Activated naive CD8-positive, alpha-beta T cell treated with anti-CD3 and anti-CD28 coated beads, Interleukin-2, amount 10 ng/mL, durations not matched to agents 7 days and 5 days (primary cell): ENCODE measurements at places on chromosomes 12 and 14.

- H3K27me3 ChIP-seq: no peaks in the 10 kb centered on the region
- DNase-seq: no peak
- H3K27ac ChIP-seq: no peak overlapping the region
- peaks cover 6% of the 10 kb centered on the region for H3K4me1 ChIP-seq
- peaks cover 2% of the 10 kb centered on the region for H3K36me3 ChIP-seq
These were observed 124.7 kb upstream of the PWP1 start for GRCh38 chr12:107560899-107561285.

GRCh38 chr12:64362721-64363305, 27.7 kb downstream of the C12orf56 start:
- H3K4me3 ChIP-seq: no peak overlapping the region
- H3K4me1 ChIP-seq: no peaks in the 10 kb centered on the region
- no peak overlapping the region for H3K27ac ChIP-seq

- peak; percentile 36 for DNase-seq
- H3K27me3 ChIP-seq: peaks cover 8% of the 10 kb centered on the region
- peak overlapping the region; percentile 38 for H3K4me3 ChIP-seq
These were observed 280.1 kb downstream of the VRK1 start for GRCh38 chr14:97077253-97077653.

DNA sequence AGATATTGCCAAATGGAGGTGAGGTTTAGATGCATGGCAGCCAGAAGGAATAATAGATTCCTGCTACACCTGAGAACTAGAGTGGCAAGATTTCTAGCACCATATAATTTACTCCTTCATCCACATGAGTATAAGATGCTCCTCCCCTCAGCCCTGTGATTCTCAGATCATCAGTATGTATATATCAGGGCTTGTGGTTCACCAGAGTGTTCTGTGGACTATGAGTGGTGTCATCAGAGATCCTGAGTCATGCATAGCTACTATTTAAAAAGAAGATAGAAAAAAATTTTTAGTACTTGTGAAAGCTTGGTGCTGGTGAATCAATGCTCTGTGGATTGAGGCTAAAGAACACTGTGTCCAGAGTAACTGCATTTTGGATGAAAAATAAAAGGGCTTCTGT, 285.9 kb downstream of the BMP4 start:
- no peak for DNase-seq
- H3K27me3 ChIP-seq: peaks cover 2% of the 10 kb centered on the region
- H3K36me3 ChIP-seq: no peaks in the 10 kb centered on the region

DNA sequence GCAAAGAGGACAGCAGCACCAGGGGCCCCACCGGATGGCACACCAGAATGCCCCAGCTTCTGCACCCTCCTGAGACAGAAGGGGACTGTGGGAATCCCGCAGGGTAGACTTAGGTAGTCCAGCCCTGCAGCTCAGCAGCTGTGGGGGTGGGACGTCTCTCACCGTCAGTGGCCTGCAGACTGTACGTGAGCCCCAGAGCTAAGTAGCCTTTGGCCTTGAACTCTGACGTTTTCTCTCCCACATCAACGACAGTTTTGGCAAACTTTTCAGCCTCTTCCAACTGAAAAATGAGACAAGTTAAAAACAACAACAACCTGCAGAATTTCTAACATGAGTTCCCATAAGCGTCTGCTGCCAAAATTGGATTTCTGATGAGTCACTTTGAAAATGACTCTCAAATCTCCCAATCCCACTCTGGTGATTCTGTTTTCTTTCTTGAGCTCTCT, 161.4 kb downstream of the TTC7B start:
- H3K4me3 ChIP-seq: no peak overlapping the region
- H3K27me3 ChIP-seq: no peaks in the 10 kb centered on the region
- H3K27ac ChIP-seq: no peak overlapping the region
- no peak for DNase-seq

DNA sequence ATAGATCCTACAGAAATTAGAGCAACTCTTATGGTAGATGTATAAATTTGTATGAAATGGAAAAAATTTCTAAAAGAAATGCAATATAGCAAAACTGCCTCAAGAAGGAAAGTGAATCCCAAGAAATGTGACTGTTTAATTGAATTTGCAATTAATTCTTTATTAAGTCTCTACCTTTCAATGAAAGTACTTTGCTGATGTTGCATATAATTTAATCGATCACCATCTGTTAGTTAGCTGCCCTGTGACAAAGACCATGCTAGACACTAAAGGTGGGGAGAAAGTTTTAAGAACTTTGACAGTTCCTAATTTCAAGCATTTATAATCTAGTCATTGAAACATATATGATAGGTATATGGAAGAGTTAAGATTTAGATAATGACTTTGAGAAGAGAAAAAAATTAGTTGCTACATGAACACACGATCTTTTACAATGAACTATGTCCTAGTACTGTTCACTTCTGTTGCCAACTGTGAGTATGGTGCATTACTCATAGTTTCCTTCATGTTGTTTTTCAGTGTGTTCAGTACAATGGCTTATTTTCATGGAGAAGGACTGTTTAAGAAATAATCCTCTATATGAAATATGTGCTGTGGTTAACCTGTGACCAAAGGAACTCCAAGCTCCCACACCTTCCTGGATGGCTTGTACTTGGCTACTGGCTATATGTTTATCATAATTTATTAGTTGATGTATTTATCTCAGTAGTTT, 128.4 kb downstream of the METTL25 start:
- H3K36me3 ChIP-seq: no peaks in the 10 kb centered on the region
- DNase-seq: no peak
- H3K4me1 ChIP-seq: no peaks in the 10 kb centered on the region
- no peak overlapping the region for H3K27ac ChIP-seq
- no peaks in the 10 kb centered on the region for H3K27me3 ChIP-seq

DNA sequence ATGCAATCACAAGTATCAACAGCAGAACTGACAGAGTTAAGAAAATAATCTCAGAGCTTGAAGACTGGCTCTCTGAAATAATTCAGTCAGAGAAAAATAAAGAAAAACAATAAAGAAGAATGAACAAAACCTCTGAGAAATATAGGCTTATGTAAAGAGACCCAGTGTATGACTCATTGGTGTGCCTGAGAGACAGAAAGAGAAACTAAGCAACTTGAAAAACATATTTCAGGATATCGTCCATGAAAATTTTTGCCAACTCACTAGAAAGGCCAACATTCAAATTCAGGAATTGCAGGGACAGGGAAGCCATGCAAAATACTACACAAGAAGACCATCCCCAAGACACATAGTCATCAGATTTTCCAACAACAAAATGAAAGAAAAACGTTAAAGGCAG, 56.2 kb downstream of the APOBEC1 start:
- H3K36me3 ChIP-seq: peaks cover 6% of the 10 kb centered on the region
- peak overlapping the region; percentile 84 for H3K27ac ChIP-seq
- H3K4me1 ChIP-seq: peaks cover 16% of the 10 kb centered on the region
- peak overlapping the region; percentile 78 for H3K4me3 ChIP-seq
- DNase-seq: no peak

DNA sequence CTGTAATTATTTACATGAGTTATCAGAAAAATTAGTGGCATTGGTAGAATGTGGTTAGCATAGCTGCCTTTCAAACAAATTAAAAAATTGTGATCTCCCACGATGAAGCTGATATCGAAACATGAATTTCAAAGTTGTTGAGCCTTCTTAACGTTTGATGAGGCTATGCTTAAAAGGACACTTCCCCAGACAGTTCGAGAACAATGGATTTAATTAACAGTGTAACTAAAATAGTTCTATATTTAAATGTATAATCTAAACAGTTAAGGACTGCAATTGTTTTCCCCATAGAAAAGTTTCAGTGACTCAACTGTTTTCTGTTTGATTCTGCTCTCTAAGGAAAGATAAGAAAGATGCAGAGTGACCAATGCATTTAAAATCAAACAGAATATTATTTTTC, 1.6 kb downstream of the CLEC2B start:
- no peaks in the 10 kb centered on the region for H3K27me3 ChIP-seq
- peak overlapping the region; percentile 91 for H3K27ac ChIP-seq
- H3K4me1 ChIP-seq: peaks cover 35% of the 10 kb centered on the region
- DNase-seq: no peak
- peak overlapping the region; percentile 88 for H3K4me3 ChIP-seq

DNA sequence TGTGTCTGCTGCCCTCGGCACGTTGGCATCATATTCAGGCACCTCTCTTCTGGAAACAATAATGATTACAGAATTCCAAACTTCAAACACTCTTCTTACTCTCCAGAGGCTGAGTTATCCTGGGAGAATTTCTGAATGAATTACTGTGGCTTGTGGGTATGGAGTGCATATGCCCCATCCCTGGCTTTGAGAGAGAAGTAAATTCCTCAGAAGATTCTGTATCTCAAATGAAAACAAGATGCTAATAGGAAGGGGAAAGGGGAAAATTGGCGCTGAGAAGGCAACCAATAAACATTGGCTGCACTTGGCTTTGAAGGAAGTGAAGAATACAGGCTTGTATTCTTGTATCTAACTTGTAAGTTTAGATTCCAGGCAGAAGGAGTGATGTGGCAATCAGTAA, 132.0 kb upstream of the NOVA1 start:
- H3K4me1 ChIP-seq: no peaks in the 10 kb centered on the region
- no peak for DNase-seq
- no peaks in the 10 kb centered on the region for H3K36me3 ChIP-seq
- no peak overlapping the region for H3K27ac ChIP-seq
- no peaks in the 10 kb centered on the region for H3K27me3 ChIP-seq
